Right atrium auricular region (tissue), 2 donors: ENCODE measurements at places on chromosomes 12 and 14. TPM values are rescaled to one million over a fixed set of nuclear protein-coding genes. Genes with fewer than 3 reads are reported as not detected.

- no peak for DNase-seq
Measured at GRCh38 chr12:108270035-108270848, 68.9 kb downstream of the CMKLR1 start.

The TMEM63C gene
- 0.04 TPM for total RNA-seq

DNA sequence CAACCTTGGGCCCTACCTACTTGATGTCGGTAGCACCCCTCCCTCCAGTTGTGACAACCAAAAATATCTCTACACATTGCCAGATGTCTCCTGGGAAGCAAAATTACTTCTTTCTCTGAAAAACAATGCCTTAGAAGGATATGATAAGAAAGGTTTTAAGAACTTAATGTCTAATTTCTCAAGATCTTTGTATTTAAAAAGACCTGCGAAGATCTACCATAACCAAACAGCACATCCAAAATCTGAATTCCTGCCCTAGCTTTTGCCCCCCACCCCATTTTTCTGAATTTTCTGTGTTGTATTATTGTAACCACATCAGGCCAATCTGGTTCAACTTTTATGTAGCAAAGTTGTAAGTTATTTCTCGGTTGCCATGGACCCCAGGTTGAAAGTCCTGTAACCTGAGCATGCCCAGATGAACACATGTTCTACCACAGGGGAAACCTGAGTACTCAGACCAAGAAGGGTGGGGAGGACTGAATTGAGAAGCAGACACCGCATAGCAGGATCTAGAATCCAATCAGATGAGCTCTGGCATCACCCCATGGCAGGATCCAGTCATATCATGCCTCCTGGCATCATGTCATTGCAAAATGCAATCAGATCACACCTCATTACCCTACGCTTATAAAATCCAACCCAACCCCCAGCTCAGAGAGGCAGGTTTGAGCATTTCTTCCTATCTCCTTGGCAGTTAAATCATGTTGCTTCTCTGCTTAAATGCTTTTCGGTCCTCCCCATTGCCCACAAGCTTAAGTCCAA, 8.7 kb downstream of the TMEM253 start:
- no peak for DNase-seq

GRCh38 chr14:64201296-64201695, 92.9 kb downstream of the ESR2 start:
- DNase-seq, result no peak

DNA sequence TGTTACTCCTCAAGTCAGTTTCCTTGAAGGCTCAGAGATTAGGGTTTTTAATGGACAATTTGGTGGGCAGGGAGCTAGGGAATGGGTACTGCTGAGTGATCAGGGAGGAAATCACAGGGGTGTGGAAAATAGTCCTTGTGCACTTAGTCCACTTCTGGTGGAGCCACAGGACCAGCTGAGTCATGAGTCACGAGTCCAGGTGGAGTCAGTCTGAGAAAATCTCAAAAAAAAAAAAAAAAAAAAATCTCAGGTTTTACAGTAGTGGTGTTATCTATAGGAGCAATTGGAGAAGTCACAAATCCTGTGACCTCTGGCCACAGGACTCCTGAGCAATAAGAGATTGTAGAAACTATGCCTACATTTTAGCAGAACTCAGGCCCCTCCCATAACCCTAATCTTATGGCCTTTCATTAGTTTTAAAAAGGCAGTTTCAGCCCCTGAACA, 28.2 kb upstream of the AMN1 start:
- DNase-seq, result no peak

- DNase-seq, result peak; percentile 30
Measured at GRCh38 chr14:99964979-99965378, 100.2 kb upstream of the EVL start.

The COX8C gene
- total RNA-seq, result not detected

DNA sequence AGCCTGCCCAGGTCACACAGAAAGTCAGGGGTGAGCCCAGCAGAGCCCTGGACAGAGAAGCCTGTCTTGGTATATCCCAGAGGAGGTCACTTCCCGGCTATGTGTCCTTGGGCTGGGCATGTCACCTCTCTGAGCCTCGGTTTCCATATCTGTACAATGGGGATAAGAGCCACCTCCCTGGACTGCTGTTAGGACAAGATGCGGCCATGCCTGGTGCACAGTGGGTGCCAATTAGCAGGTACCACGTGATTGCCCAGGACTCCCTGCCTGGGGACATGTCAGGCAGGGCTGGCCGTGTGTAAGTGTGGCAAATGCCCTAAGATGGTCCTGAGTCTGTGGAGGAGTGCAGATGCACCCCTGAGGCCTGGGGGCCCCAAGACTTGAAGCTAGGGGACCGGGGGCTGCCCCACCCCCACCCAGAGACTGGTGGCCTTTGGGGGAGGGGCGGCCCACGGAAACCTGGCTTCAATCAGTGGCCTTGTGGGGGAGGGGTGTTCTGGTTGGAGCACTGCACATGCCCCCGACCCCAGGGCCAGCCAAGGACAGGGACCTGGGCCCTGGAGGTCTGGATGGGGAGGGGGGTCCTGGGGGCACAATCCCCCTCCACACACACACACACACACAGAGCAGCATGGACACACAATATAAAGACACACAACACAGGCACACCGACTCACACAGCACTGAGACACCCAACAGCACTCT, 878 bp downstream of the TMEM119 start:
- no peak for DNase-seq

GRCh38 chr12:56146492-56147460, 5.6 kb upstream of the MYL6B start:
- no peak for DNase-seq

- no peak for DNase-seq
Measured at GRCh38 chr12:11513288-11513687, 117.9 kb upstream of the PRB2 start.

- no peak for DNase-seq
Measured at GRCh38 chr12:66051361-66051760, 79.2 kb downstream of the LLPH start.

- no peak for DNase-seq
Measured at GRCh38 chr12:68048648-68049297, 59.5 kb downstream of the IFNG-AS1 start.

GRCh38 chr12:132084621-132085290, 59.4 kb downstream of the DDX51 start:
- peak; percentile 74 for DNase-seq

The FAM186B gene
- not detected for total RNA-seq

GRCh38 chr12:83826112-83826511, 1086.5 kb downstream of the SLC6A15 start:
- DNase-seq, result no peak

The GPR137C gene
- total RNA-seq, result 0.85 TPM

The GPR84 gene
- total RNA-seq, result not detected

- no peak for DNase-seq
Measured at GRCh38 chr14:101150039-101150610, 246.6 kb upstream of the RTL1 start.

DNA sequence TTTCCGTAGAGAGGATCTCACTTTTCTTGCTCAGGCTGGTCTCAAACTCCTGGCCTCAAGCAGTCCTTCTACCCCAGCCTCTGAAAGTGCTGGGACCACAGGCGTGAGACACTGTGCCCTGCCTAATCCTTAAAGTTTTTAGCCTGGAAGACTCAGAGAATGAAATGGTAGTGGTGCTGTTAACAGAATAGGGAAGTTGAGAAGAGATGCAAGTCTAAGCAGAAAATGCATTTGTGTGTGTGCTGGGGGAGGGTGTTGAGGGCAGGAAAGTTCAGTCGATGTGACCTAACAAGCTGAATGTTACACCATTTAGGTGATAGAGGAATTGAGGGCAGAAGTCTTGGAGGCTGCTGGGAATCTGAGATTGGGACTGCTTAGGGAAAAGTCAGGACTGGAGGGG, 6.9 kb upstream of the TUBA1A start:
- no peak for DNase-seq

- DNase-seq, result no peak
Measured at GRCh38 chr12:12925388-12925787, 26.6 kb downstream of the GPRC5D start.

DNA sequence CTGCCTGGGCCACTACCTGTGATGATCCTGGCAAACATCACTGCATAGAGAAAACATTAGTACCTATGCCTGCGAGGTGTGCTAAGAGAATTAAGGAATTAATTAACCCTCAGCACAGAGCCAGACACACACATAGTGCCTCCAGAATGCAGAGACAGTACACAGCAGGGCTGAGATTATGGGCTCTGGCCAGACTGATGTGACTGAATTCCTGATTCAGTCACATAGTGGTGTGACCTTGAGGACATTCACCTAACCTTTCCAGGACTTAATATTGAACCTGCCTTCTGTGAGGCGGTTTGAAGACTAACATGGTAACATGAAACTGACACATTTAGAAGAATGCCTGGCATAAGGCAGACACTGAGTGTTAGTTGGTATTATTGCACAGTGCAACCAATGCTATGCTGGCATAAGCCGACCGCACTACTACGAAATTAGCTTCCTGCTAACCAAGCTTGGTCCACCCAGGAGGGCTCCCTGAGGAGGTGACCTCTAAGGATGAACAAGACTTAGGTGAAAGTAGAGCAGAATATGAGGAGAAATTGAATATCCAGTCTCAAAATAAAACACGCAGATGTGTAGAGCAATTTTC, 32.0 kb upstream of the SELPLG start:
- no peak for DNase-seq

DNA sequence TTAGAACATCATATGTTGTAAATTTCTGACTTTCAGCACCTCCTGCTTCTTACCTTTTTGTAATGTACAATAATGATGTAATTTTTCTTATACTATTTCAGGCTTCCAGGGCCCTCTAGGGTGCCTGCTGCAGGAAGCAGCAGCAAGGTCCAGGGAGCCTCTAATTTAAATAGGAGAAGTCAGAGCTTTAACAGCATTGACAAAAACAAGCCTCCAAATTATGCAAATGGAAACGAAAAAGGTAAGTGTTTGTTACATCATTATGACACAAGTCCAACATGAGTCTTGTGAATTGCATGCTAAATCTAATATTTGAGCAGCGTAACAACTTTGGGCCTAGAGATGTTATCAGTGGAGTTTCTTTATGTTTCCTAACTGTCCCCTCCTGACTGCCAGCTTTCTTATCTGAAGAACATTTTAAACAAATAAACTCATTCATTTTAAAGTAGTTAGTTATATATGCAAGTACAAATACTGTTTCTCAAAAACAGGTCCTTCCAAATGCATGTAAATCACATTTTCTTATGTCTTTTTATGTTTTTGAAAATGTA, 167.6 kb downstream of the NAV3 start:
- DNase-seq, result no peak

- DNase-seq, result no peak
Measured at GRCh38 chr14:101582294-101582693, 21.0 kb downstream of the DIO3 start.

GRCh38 chr14:58575956-58576355, 61.8 kb upstream of the DACT1 start:
- DNase-seq, result no peak

GRCh38 chr14:38987781-38988180, 115.3 kb downstream of the SEC23A start:
- no peak for DNase-seq

The STAC3 gene
- total RNA-seq, result 0.48 TPM

DNA sequence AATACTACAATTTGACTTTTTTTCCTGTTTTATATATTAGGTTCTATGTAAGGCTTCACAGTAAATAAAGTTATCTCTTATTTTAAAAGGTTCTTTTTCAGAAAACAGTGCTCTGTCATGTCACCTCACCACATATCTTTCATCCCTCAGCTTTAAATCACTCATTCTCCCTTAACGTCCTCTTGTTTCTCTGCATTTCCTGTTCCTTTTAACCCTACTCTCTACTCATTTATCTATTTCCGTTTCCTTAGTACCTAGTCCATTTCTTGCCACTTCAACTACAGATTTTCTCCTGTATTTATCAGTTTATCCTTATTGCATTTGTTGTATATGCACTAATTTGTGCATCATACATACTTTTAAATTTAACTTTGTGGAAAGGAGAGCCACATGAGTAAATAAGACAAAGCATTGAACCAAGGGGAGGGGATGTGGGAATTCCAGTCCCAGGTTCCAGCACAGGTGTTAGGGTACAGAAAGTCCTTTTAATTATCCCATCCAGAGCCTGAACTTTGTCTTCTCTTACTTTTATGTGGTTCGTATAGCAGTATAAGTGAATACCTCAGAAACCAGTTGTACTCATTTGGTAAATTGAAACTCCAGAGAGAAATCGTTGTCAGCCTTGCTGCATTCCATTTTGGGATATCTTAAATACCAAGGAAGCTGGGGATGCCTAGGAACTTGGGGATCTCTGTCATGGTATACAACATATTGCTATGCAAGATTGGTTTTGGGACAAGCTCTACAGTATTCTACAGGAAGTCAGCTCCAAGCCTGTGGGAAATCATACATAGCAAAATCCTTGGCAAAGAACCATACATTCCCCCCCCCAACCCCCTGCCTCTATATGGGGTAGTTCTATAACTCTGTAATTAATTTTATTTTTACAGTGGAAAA, 120.5 kb downstream of the DIP2B start:
- no peak for DNase-seq

- no peak for DNase-seq
Measured at GRCh38 chr12:61523276-61523992, 736.8 kb upstream of the USP15 start.

The ZFHX2 gene
- 0.85 TPM for total RNA-seq

- DNase-seq, result no peak
Measured at GRCh38 chr12:100229876-100230275, 29.3 kb downstream of the ACTR6 start.

The HOXC6 gene
- not detected for total RNA-seq
